Prostate gland (tissue), 2 donors: ENCODE measurements at places on chromosomes 11 and 22. TPM values are rescaled to one million over a fixed set of nuclear protein-coding genes. Genes with fewer than 3 reads are reported as not detected.
A peak's percentile ranks its signal among the peaks of the same experiment; 100 is the strongest.

DNA sequence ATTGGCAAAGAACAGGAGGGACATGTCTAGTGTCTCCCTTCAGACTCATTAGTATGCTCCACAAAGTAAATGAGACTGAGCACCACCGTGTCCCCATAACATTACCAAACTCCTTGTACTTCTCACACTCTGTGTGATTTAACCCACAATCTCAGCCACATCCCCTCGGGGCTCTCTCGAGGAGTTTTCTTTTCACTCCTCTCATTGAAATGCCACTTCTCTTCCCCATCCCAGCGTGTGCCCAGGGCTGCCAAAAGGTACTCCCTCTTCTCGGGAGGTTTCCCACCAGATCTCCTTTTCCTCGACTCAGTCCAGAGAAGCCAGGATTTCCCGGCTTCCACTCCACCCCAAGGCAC is 1.1 kb downstream of the RBFOX2 start:
- peak overlapping the region; percentile 90 for H3K4me3 ChIP-seq
- DNase-seq: peak; percentile 7
- peak overlapping the region; percentile 92 for H3K27ac ChIP-seq
- no peaks in the 10 kb centered on the region for H3K36me3 ChIP-seq
- H3K27me3 ChIP-seq: no peaks in the 10 kb centered on the region

DNA sequence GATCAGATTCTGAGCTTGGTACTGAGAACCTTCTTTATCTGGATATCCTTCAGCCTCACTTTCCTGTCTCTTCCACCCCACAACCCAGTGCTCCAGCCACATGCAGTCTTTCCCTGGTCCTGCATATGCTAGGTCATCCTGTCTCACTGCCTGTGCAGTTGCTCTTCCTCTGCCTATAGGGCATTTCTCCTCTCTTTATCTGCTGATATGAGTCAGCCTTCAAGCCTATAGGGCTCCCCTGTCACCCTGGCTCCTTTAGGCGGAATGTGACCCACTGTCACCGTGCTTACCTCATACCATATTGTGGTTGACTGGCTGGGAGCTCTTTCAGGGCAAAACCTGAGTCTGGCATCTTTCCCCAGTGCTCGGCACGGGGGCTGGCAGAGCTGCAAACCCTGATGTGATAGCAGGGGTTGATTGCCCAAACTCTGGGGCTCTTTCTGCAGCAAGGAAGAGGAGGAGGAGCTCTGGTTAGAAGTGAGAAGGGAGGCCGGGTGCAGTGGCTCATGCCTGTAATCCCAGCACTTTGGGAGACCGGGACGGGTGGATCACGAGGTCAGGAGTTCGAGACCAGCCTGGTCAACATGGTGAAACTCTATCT is 26.3 kb downstream of the MEI1 start:
- no peak overlapping the region for H3K4me3 ChIP-seq
- no peaks in the 10 kb centered on the region for H3K27me3 ChIP-seq
- H3K4me1 ChIP-seq: no peaks in the 10 kb centered on the region

GRCh38 chr11:823441-824291 is 4.1 kb upstream of the CRACR2B start:
- peaks cover 8% of the 10 kb centered on the region for H3K36me3 ChIP-seq
- H3K27me3 ChIP-seq: no peaks in the 10 kb centered on the region
- H3K4me1 ChIP-seq: peaks cover 32% of the 10 kb centered on the region
- no peak for DNase-seq
- no peak overlapping the region for H3K4me3 ChIP-seq

DNA sequence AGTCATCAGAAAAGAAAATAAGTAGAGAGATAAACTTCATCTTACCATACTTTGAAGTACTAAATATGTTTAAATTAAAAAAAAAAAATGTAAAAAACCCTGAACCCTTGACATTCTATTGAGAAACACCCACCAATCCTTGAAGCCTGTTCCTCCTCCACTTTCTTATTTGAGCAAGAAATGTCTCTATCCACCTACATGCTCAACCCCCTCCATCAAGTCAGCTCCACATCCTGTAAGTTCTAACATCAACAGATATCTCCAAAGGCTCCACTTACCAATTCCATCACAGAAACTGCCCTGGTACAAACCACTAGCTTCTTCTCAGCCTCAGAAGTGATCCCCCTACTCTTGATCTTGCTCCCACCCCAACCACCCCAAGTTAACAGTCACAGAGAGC is 32.5 kb upstream of the FAT3 start:
- H3K27me3 ChIP-seq: no peaks in the 10 kb centered on the region

GRCh38 chr11:72828081-72828567 is 13.9 kb downstream of the ATG16L2 start:
- no peak overlapping the region for H3K27ac ChIP-seq
- H3K36me3 ChIP-seq: no peaks in the 10 kb centered on the region
- no peak overlapping the region for H3K4me3 ChIP-seq
- H3K4me1 ChIP-seq: no peaks in the 10 kb centered on the region

GRCh38 chr22:31870890-31871289 is 73.4 kb upstream of the YWHAH start:
- no peak overlapping the region for H3K27ac ChIP-seq
- no peak overlapping the region for H3K4me3 ChIP-seq

DNA sequence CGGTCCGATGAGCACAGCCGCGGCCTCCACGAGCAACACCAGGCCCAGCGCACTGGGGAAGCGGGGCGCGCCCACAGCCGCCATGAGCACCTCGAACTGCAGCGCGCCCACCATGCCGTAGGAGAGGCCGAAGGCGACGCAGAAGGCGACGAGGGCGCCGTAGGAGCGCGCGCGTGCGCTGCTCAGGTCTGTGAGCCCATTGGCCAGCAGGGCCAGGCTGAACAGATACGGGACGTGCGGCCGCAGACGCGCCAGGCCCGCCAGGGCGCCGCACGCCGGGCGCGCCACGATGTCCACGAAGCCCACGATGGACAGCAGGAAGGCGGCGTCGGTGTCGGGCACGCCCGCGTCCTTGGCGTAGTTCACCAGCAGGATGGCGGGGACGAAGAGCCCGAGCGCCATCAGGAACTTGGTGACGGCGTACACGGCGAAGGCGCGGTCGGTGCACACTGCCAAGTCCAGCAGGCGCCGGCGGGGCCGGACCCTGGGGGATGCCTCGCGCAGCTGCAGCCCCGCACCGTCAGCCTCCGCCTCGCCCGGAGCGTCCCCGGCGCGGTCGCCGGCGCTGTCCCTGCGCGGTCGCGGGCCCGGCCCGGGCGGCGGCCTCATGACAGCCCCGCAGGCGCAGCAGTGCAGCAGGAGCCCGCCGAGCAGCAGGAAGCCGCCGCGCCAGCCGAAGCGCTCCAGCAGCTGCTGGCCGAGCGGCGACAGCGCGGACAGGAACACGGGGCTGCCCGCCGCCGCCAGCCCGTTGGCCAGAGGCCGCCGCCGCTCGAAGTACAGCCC is 2.9 kb downstream of the SLC16A8 start:
- no peaks in the 10 kb centered on the region for H3K36me3 ChIP-seq
- peak overlapping the region; percentile 9 for H3K4me3 ChIP-seq

- H3K4me3 ChIP-seq: no peak overlapping the region
- no peaks in the 10 kb centered on the region for H3K36me3 ChIP-seq
- H3K4me1 ChIP-seq: peaks cover 13% of the 10 kb centered on the region
- DNase-seq: peak; percentile 42
- H3K27me3 ChIP-seq: no peaks in the 10 kb centered on the region
Observed at GRCh38 chr22:29002603-29003002, 59.0 kb downstream of the C22orf31 start.

DNA sequence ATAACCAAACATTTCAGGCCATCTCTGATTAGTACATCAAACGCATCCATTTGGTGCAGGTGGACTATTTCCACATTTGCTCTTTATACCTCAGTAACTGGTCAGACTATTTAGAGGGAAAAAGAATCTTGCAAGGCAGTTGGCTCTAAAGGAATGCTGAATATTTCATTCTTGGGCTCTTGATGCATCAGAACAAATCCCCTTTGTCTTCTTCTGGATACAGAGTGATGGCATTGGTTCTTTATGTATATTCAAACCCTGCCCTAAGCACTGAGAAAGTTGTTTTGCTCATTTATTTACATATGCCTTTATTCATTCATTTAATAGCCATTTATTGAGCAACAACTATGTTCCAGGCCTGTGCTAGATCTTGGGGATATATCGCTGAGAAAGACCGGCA is 31.1 kb upstream of the RAB30 start:
- no peak overlapping the region for H3K27ac ChIP-seq
- H3K4me3 ChIP-seq: no peak overlapping the region
- no peaks in the 10 kb centered on the region for H3K27me3 ChIP-seq
- no peak for DNase-seq
- no peaks in the 10 kb centered on the region for H3K4me1 ChIP-seq

DNA sequence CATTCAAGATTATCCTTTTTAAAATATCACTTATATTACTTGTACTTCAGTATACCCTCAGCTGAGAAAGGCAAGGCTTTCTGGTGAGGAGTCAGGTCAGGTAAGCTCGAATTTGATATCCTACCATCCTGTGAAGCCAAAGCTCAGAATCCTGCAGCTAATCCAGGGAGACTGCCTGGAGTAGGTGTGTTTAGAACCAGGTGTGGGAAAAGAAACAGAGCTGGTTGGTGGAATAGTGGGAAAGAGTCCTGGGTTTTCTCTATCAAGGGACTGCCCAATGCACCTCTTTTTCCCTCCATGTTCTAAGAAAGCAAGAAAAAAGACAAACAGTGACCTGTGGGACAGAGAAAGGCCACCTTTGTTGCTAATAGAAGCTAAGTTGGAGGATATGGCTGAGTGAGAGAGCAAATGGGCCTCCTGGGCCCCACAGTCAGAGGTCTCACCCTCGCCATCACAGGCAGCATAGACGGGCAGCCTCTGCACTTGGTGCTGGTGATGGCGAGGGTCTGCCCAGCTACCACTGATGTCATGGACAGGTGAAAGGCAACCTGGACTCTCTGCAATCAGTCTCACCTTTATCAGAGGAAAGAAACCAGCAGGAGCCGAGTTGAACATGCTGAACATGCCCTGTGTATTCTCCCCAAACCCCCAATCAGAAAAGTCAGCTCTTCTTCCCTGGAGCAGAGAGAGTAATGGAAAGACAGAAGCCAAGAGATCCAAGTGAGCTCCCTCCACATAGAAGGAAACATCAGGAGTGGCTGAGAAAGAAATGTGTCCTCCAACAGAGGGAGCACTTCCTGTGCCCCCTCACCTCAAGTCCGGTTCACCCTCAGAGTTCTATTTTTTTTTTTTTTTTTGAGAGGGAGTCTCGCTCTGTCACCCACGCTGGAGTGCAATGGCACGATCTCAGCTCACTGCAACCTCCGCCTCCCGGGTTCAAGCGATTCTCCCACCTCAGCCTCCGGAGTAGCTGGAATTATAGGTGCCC is 491.3 kb downstream of the BUD13 start:
- no peak overlapping the region for H3K4me3 ChIP-seq
- no peak for DNase-seq
- H3K4me1 ChIP-seq: no peaks in the 10 kb centered on the region
- no peak overlapping the region for H3K27ac ChIP-seq

DNA sequence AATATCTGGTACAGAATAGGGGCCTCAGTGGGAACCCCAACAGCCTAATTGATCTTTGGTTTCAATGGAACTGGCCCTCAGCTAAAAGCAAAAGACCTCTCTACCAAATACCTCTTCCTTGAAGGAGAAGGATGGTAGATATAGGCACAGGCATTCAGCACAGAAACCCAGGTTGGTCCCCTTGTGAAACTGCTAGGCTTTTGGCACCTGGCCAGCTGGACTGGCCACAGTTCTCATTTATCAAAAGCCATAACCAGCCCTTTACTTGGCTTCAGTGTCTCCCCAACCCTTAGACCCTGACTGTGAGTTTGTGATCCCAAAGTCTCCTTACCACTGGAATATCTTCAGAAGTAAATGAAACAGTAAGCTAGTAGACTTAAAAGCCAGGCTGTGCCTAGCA is 152.9 kb downstream of the TENM4 start:
- H3K36me3 ChIP-seq: no peaks in the 10 kb centered on the region
- H3K27ac ChIP-seq: no peak overlapping the region
- H3K27me3 ChIP-seq: no peaks in the 10 kb centered on the region

- no peak for DNase-seq
- no peak overlapping the region for H3K4me3 ChIP-seq
- no peaks in the 10 kb centered on the region for H3K4me1 ChIP-seq
Observed at GRCh38 chr11:68673306-68673945, 10.9 kb upstream of the GAL start.

DNA sequence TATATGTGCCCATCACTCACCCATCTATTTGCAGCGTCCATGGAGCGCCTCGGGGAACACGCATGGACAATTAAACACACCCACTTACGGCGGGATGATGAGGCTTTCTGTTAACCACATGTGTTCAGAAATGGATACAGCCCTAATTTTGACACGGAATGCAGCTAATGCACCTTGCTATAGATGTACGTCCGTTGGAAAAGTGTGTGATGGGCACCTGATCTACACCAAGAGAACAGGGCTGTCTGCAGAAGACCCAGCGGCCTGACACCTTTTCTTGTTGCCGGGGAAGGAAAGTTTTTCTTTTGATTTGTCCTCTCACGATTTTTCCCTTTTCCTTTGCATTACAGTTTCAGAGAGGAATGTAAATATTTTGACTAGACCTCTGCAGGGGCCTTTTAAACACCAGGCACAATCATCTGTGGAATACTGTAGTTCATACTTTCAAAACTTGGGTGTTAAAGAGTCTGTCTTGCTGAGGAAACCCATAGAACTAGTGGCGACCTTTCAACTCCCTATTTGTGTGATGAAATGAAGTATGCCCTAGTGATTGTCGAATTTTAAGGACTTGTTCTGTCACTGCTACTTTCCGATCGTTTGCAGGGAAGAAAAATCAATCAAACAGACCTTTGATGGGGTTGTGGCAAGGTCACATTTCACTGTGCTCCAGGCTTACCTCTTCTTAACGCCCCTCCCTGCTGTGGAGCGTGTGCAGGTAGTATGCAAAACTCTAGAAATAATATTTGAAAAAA is 16.5 kb upstream of the PAX6 start:
- no peak overlapping the region for H3K27ac ChIP-seq
- DNase-seq: no peak
- no peaks in the 10 kb centered on the region for H3K4me1 ChIP-seq
- no peaks in the 10 kb centered on the region for H3K36me3 ChIP-seq

- H3K36me3 ChIP-seq: no peaks in the 10 kb centered on the region
- H3K27me3 ChIP-seq: no peaks in the 10 kb centered on the region
- DNase-seq: no peak
- peaks cover 4% of the 10 kb centered on the region for H3K4me1 ChIP-seq
Observed at GRCh38 chr22:37310075-37310606, 27.8 kb downstream of the CYTH4 start.

DNA sequence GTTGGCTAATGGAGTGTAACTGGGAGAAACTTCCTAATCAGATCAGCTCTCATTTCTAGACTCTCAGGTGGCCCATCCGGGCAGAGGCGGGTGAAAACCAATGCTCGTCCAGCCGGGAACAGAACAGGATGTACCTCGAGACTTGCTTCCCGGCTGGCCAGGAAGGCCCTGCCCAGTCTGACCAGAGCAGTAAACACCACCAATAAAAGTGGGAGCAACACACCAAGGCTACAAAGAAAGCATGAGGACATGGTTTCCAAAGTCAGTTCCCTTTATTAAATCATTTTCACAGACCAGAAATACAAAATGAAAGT is 940 bp upstream of the TNKS1BP1 start:
- peak overlapping the region; percentile 94 for H3K4me3 ChIP-seq
- no peaks in the 10 kb centered on the region for H3K27me3 ChIP-seq
- DNase-seq: peak; percentile 79
- peak overlapping the region; percentile 99 for H3K27ac ChIP-seq

GRCh38 chr11:113828191-113828590 is 47.2 kb downstream of the USP28 start:
- DNase-seq: no peak
- H3K4me3 ChIP-seq: no peak overlapping the region
- no peak overlapping the region for H3K27ac ChIP-seq
- H3K36me3 ChIP-seq: no peaks in the 10 kb centered on the region
- H3K27me3 ChIP-seq: no peaks in the 10 kb centered on the region
- H3K4me1 ChIP-seq: no peaks in the 10 kb centered on the region

The TP53I11 gene
- 72.0 TPM for total RNA-seq

The INPP5J gene
- 14.4 TPM for total RNA-seq

The GTSE1 gene
- total RNA-seq: 0.46 TPM

The P4HA3 gene
- 1.9 TPM for total RNA-seq
